Stimulated activated CD4-positive, alpha-beta T cell treated with anti-CD3 and anti-CD28 coated beads, Interleukin-4, amount 100 ng/mL, for 24 hours (primary cell): ENCODE measurements at places on chromosomes 7 and 10.

GRCh38 chr10:48456361-48456804 is 148.5 kb downstream of the ARHGAP22 start:
- no peak for DNase-seq

DNA sequence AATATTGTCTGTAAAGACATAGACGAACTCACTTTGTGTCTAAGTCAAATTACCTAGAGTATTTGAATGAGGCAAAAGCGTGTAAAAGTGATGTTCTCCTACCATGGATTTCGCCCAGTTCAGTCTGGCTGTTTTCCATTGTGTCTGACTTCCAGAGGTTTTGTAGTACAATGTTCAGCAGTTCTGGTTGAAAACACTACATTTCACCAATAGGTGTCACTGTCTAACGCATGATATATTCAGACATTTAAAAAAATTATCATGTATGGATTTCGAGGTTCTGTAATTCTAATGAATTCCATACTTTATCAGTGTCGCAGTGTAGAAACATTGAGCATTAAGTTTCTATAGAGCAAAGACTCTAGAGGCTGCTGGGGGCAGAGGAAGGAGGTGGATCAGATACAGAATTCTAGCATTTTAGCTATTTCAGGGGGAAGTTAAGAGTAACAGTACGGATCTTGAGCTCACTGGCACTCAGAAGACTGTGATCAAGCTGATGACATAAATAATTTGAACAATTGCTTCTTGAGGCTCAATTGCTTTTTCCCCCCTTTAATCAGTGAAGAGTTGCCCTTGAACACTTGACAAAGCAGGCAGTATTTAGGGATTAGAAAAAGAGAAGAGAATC is 196.9 kb upstream of the RHOBTB1 start:
- DNase-seq = no peak

DNA sequence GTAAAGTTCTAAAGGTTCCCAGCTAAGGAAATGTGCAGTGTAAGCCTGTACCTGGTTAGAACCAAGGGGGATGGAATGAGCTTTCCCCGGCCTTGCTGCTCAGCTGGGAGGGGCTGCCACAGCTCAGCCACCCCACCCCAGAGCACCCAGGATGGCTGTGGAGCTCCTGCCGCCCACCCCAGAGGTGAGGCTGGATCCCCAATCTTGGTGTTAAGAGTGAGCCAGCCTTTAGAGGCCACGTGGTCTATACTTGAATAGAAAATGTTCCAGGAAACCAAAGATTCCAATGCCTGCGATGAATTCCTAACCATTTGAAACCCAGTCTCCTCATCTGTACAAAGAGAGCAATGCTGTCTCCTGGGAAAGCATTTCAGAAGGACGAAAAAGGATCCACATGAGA is 16.5 kb downstream of the DIP2C start:
- DNase-seq = no peak

DNA sequence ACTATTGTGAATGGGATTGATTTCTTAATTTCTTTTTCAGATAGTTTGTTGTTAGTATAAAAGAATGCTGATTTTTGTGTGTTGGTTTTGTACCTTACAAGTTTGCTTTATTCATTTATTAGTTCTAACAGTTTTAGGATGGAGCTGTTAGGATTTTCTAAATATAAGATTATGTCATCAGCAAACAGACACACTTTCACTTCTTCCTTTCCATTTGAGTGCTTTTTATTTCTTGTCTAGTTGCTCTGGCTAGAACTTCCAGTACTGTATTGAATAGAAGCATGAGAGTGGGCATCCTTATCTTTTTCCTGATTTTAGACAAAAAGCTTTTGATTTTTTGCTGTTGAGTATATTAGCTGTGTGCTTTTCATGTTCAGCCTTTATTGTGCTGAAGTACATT is 81.5 kb downstream of the DNAH11 start:
- no peak for DNase-seq

GRCh38 chr10:30828680-30829079 is 199.1 kb upstream of the LYZL2 start:
- DNase-seq = no peak

GRCh38 chr10:60008816-60009215 is 102.5 kb upstream of the CCDC6 start:
- DNase-seq = no peak

- peak; percentile 34 for DNase-seq
These were observed 119.2 kb downstream of the GALNT11 start for GRCh38 chr7:152144557-152145245.

GRCh38 chr7:109782806-109783205 is 1213.1 kb downstream of the DNAJB9 start:
- DNase-seq = no peak

- DNase-seq = no peak
These were observed 144.5 kb downstream of the ADCY1 start for GRCh38 chr7:45718464-45719330.

DNA sequence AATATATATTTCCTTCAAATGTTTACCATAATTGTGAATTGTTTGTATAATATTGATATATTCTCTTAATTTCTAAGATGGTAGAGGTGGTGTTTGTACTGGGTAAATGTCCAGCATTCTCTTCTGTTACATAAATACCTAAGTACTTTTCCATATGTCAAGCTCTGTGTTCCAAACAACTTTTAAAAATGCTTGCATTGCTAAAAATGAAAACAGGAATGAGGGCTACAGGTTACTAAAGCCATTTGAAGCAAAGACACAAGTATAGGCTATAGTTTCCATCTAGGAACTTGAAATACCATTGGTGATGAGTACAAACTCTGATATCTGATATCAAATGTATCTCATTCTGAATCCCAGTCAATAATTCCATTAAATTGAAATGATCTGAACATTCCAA is 233.6 kb upstream of the SORCS1 start:
- DNase-seq = no peak

GRCh38 chr10:102347236-102347828 is 48.2 kb upstream of the NFKB2 start:
- no peak for DNase-seq
